ENCODE measurements at places on chromosomes 5 and 9.
A peak's percentile ranks its signal among the peaks of the same experiment; 100 is the strongest.

DNA sequence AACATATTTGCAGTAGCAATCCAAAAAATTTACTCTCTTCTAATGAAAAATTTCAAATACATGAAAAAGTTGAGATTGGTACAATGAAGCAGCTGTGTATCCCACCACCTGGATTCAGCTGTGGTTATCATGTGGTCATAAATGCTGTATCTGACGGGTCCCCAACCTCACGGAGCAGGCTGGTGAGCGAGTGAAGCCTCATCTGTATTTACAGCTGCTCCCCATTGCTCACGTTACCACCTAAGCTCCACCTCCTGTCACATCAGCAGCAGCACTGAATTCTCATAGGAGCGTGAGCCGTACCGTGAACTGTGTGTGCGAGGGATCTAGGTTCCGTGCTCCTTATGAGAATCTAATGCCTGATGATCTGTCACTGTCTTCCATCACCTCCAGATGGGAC, 6.8 kb upstream of the RNF130 start:
- no peak for DNase-seq

DNA sequence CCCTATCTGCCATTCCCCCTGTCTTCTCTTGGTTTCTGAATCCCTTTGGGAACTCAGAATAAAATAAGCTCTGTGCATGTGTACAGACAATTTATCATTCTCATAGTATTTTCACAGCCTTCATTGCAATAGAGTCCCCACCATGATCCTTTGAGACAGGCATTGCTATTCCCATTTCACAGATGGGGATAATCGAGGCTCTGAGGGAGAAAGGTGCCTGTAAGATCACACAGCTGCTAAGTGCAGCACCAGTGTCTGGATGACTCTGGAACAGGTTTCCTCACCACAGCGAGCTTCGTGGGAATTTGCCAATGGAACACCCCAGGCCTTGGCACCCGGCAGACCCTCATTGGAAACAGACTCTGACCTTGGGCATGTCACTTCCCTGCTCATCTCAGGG, 293.6 kb downstream of the NSG2 start:
- no peak for DNase-seq

DNA sequence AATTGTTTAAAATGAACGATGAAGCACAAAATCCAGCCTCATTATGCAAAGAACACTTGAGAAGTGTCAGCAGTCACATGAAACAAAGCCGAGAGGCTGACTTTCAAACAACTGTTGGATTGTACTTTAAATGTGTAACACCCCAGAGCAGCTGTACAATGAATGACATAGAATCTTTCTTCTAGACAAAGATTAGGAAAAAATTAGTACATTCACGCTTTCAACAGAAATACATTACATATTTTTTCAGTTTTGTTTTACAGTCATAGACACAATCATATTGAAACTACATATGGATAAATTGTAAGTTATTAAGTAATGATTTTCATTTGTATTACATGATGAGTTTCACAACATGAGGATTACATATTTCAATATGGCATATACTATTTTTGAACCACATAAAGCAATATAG, 10.6 kb upstream of the AGXT2 start:
- DNase-seq = no peak

DNA sequence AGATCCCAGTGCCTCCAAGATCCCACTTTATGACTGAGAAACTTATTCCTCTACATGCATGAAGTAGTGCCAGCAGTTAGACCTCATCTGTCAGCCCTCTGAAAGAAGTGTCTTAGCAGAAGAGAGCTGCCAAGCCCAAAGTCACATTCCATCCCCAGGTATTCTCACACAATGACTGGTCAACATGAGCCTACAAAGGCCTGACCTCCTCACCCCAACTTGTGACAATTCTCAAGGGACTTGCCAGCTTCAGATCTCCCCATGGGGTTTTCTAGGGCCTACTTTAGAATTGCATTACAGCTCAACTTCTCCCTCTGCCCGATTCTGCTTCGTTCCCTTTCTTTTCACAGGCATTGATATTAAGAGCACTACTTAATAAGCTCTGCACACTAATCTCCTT, 393.8 kb upstream of the SLC30A5 start:
- no peak for DNase-seq

DNA sequence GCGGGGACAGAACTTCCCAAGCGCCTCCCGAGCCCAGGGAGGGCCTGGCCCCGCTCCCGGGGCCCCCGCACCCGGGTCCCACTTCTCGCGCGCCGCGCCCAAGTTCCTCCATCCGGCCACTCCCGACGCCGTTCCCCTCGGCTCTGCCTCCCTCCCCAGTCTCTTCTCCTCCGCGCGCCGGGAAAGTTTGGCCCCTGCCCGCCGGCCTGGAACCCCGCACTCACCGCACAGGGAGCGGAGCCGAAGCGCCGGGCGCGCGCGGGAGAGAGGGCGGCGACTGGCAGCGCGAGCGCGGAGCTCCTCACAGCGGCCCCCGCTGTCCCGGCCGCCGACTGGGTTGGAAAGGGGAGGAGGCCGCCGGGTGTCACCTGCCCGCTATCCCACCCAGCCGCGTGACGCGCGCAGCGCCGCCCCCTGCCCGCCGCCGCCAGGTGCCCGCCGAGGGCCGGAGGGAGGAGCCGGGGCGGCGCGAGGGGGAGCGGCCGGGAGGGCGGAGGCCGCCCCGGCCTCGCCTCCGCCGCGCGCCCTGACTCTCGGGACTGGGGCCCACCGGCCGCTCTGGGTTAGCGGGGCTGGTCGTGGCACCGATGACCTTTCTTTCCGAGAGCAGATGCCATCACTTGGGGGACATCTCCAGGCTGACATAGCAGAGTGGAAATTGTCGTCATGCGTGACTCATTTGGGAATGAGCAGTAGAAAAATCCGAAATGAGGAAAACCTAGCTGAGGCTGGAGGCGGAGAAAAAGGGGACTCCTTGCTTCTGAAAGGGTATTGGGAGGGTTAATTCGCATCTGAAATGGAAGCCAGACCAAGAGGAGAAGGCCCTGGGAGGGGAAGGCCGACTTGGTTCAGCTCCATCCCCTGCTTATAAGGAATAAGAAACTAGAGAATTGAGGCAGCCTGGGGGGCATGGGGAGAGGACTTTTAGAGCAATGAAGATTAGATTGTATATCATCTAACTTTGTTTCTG, at the start of gene ELOVL7:
ELOVL7 (minus strand) TSS at position 334 of the 970 bp plus-strand sequence. CDS start 56,872 bp downstream, outside the sequence.
- DNase-seq = peak; percentile 89

GRCh38 chr5:51156838-51157237, 226.4 kb upstream of the ISL1 start:
- no peak for DNase-seq

DNA sequence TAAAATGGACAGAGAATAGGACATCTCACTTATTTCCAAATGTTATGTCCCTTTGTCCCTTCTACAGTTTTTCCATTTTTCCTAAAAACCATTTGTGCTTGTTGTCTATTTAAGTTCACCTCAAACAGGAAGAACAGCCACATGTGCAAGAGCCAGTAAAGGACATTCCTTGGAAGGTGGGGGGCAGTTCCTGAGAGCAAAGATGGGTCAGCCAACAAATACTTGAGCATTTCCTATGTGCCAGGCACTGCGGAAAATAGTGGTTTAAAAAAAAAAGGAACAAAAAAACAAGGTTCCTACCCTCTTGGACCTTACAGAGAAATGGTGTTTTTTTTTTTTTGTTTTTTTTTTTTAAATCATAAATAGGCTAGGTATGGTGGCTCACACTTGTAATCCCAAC, 26.8 kb downstream of the ANP32B start:
- DNase-seq = no peak

GRCh38 chr9:81150016-81150625, 539.2 kb downstream of the TLE1 start:
- no peak for DNase-seq

DNA sequence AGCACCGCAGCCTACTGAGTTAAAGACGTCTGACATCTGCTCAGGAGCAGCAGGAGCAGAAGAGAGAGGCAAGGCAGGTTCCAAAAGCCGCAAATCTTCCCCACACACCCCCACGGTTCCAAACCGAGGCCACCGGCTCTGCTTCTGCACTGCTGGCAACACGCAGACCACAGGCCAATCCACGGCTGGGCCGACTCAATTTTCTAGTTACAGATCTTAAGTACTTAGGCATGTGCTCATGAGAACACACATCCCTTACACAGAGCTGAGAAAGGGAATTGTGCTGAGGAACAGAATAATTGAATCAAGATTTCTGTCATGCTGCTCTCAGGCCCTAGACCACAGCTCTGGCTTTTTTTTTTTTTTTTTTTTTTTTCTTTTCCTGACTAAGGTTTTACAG, 32.6 kb downstream of the PAX5 start:
- no peak for DNase-seq

DNA sequence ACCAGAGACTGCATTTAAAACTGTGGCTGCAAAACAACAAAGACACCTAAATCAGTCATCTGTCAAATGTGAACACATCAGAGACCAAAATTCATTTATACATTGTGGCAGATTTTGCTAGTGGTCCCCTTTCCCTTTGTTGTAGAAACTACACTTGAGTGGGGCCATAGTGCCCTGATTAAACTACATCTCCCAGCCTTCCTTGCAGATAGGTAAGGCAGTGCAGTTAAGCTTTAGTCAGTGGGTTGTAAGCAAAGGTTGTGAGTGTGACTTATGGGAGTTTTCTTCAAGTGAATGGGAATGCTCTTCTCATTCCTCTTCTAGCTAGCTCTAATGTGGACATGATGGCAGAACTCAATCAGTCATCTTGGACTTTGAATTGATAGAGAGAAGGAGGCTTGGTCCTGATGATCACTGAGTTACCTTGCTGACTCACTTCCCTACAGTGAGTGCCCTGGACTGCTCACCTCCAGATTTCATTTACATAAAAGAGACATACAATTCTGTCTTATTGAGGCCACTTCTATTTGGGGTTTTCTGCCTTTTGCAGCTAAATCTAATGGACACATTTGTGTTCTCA, 35.2 kb upstream of the SPARC start:
- DNase-seq = peak; percentile 48

DNA sequence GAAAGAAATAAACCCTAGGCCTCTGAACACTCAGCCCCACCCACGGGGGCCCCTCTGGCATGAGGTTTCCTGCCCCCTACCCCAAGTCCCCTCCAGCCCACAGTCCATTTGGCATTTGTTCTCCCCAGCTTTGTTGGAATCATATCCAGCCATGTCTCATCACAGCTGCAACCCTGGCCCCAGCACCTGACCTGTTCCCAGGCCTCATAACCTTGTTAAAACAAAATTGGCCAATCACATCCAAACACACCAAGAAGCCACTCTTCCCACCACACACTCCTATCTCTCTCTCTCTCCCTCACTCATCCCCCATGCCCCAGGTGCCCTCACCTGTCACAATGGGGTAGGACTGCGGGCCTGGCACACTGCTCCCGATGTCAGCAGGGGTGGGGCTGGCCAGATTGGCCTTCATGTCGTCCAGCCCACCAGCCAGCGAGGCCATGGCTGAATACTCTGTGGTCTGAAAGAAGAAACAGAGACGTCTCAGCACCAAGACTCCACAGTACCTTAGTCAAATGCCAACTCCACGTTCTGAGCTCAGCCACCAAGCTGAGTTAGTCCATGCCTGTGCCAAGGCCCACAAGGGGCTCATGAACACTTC, 110.9 kb downstream of the PAX5 start:
- no peak for DNase-seq

DNA sequence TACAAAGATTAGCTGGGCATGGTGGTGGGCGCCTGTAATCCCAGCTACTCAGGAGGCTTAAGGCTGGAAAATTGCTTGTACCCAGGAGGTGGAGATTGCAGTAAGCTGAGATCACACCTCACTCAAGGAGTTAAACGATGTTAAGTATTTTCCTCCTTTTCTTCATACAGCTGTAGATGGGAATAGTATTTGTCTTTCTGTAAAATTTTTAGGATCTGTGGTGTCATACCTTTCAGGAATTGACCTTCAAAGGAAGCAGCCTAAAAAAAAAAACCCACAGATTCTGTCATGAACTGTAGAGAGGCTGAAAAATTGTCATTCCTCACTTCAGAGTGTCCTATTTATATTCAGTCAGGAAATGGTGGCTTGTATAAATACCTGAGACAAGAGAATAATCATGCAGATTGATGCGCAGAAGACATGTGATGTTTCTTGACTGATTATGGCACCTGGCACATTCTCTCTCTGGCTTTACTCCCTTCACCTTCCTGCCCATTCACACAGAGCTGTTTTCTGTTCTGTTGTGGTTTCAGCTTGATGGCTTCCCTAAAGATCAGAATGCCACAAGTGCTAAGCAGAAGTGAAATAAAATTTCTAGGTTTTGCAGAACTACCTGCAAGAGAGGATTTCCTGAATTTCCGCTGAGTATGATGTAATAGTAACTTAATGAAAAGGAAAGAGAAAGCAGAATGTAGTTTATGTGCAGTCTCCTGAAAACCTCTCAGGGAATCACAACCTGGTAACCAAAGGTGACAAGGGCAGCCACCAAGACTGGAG, 3.8 kb downstream of the IFNA1 start:
- DNase-seq = peak; percentile 5

DNA sequence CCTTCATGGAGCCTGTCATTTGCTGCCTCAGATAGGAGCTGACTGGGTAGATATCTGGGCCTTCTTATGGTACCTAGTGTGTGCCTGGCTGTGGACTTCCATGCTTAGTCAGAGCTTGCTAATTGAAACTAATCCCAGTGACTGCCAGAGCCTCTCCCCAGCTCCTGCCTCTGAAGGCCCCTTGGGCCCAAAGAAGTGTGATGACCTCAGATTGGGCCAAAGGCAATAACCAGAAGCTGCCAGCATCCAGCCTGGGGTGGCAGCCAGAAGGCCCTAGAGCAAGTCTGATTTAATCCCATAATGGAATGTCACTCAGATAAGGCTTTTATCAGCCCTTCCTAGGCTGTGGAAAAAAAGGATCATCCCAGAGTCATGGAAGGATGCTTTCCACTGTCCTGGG, 17.1 kb upstream of the CDC23 start:
- DNase-seq = no peak

DNA sequence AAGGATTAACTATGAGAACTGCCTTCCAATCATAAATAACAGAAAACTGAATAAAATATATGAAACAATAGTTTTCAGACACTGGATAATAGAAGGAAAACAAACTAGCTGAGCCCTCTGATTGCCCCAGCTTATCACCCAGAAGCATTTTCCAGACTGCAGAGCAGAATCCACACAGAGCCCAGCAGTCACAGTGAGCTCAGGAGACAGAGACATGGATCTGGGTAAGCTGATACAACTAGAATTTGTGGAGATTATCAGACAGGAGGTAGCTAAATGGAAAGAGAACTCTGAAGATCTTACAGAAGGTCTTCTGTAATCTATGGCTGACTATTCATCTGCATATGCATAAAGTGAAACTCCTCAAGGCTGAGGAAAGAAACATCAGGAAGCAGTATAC, 128.8 kb downstream of the NR2F1-AS1 start:
- no peak for DNase-seq

DNA sequence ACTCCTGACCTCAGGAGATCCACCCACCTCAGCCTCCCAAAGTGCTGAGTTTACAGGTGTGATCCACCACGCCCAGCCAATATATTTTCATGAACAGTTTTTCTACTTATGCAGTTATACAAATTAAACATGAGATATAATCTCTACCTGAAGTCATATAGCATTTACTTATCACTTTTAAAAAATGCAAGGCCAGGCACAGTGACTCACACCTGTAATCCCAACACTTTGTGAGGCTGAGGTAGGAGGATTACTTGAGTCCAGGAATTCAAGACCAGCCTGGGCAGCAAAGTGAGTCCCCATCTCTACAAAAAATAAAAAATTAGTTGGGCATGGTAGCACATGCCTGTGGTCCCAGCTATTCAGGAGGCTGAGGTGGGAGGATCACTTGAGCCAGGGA, 164.7 kb upstream of the LHFPL2 start:
- no peak for DNase-seq

GRCh38 chr9:118961857-118962256, 407.4 kb downstream of the BRINP1 start:
- DNase-seq = no peak

Measured in small intestine (tissue), 16 donors.